CD8-positive, alpha-beta T cell (primary cell): ENCODE measurements at places on chromosomes 4 and X.

GRCh38 chr4:26887143-26887542 is 26.5 kb downstream of the STIM2 start:
- no peak for DNase-seq

GRCh38 chrX:34275699-34276098 is 143.6 kb upstream of the FAM47A start:
- no peak for DNase-seq

DNA sequence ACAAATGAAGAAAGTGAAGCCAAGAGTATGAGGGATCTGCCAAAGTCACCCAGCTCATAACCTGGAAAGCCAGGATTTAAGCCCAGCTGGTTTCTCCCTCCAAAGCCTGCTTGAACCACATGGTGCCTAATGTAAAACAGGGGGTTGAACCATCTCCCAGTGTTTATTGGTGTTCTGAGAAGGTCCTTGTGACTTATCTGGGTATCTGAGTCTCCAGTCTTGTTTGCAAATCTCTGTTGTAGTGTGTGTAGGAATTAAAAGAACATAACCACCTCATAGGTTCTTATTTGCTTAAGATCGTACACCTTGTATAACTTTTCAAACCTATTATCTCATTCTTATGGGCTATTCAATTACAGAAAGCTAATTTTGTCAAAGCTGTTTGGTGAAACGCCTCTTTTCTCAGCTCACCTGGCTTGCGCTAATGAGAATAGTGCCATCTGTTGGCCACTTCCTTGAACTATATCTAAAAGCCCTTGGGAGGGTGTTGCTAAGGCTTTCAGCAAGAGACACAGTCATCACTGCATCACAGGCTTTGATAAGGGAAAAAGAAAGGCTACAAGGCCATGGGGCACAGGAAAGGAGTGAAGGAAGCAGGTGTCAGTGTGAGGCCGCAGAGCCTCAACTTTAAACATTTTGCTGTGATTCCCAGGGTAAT is 34.0 kb downstream of the ETDB start:
- DNase-seq = peak; percentile 40

DNA sequence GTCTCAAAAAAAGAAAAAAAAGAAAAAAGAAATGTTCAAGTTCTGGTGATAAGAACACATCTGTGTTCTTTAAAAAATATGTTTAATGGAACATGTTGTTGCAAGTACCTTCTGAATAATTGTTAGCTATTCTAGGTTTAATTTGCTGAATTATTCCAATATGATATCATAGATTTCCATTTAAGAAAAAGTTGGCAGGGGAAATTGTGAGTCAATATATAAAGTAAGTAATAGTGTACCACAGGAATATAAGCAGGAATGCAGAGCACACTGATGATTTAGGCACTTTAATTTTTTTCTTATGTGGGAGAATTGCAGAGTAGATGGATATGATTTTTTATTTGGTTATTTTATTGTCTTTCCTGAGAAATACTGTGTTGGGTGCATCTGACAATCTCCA is 190.7 kb downstream of the RPA4 start:
- no peak for DNase-seq

- DNase-seq = no peak
Measured at GRCh38 chr4:55363691-55364351, 17.8 kb downstream of the SRD5A3 start.

DNA sequence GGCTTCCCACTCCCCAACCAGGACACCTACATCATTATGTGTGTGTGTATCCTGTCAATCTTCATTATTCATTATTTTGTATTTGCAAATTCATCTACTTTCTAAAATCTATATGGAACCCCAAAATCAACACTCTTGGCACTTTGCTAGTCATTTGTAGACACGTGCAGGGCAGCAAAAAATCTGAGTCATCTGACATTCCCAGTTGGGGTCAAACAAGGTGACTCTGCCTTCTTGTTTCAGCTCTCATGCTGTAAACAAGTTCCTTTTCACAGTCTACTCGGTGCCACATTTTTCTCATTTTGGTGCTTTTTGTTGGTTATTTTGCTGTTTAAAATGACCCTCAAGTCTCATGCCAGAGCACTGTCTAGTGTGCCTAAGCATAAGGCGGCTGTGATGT is 5.9 kb downstream of the MRFAP1L1 start:
- DNase-seq = no peak

DNA sequence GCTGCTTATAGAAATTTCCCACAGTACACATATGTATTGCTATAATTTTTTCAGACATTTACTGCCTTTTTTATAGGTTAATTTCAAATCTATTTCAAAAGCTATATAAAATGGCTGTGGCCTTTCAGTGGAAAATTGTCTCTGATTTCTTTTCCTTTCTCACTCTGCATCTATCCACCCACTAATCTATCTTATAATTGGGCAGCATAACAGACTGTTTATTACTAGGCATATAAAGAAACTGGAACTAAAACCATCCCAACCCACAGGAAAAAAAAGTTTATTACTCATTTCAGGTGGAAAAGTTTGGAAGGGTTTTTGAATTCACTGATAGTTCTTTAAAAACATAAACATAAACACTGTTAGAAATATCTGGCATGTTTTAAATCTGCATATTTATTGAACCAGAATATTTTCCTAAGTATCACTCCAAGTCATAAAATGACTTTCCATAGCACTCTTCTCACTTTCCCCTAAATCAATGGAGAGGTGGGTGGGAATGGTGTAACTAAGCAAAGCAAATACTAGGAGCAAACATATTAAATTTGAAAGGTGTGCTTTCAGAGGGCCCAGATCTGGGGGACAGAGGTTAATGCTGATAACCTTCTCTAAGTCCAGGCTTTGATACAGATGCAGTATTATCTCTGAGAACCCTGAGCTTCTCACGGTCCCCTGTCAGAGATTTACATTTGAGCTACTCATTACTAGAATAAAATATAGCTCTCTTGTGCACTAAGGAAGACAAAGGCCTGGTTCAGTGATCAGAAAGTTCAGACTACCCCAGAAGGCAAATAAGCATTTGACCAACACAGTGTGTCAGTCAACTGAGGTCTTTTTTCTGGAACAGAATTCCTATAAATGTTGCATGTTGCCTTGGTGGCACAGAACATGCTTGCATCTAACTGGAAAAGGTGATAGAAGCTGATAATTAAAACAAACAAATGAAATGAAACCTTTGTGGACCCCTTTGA is 328.3 kb downstream of the UNC5C start:
- no peak for DNase-seq

DNA sequence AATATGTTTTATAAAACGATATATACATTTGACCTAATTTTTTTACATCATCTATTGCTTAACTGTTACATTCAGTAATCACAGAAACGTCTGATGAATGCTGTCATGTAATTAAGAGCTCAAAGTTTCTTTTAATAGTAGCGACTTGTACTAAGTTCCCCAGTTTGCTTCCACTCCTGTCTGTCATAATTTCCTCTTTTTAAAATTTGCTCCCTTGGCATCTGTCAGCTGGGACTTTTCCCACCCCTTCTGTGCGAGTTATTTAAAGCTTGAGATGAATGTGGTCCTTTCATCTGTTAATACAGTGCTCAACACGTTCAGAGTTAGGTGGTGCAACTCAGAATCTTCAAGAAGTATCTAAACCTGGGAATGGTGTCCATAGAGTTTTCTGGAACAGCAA is 1.2 kb downstream of the RAP1GDS1 start:
- DNase-seq = no peak

DNA sequence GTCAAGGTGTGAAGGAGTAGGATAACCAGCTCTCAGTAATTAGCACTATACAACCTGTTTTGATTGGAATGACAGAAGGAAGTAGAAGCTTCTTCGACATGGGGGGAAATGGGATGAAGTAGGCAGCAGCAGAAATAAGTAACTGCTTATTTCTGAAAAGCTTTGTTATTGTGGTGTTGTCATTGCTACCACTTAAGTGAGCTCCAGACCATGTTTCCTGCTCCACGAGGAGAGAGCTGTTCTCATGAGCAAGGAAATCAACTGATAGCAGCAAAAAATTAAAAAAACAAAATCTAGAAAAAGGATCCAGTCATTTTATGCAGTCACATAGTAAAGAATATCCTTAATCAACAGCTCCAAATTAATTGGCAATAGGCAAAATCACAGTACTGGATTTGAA is 106.1 kb upstream of the TLL1 start:
- no peak for DNase-seq

DNA sequence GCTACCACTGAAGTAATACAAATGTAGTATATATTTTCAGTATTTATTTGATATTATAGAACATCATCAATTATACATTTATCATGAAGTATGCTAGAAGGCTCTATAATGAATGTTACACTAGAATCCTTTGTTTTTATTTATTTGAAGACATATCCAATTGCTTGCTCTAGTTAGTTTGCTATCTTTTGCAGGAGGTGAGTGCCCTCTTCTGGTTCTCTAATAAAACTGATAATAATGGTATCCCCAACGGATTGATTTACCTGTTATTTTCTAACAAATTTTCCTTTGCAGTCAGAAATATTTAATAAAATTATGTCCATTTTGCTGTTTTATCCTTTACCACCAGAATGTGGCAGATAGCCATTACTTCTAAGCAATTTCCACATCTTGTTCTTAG is 274.3 kb upstream of the TACR3 start:
- DNase-seq = no peak

DNA sequence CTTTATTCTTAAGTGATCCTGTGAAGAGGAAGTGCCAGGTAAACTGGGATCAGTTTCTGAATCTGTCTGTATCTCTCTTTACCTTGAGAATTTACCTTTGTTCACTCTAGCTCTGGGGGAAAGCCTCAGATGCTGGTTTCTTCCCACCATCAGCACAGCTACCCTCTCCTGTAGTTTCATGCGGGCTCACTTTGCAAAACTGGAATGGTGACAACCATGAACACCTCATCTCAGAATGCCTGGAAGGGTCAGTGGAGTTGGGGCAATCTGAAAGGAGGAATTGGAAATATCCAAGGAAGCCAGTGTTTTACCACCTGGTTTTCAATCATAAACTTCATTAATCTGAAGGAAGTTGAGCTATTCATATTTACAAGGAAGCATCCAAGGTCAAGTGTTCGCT is 30.8 kb upstream of the DCX start:
- DNase-seq = no peak

DNA sequence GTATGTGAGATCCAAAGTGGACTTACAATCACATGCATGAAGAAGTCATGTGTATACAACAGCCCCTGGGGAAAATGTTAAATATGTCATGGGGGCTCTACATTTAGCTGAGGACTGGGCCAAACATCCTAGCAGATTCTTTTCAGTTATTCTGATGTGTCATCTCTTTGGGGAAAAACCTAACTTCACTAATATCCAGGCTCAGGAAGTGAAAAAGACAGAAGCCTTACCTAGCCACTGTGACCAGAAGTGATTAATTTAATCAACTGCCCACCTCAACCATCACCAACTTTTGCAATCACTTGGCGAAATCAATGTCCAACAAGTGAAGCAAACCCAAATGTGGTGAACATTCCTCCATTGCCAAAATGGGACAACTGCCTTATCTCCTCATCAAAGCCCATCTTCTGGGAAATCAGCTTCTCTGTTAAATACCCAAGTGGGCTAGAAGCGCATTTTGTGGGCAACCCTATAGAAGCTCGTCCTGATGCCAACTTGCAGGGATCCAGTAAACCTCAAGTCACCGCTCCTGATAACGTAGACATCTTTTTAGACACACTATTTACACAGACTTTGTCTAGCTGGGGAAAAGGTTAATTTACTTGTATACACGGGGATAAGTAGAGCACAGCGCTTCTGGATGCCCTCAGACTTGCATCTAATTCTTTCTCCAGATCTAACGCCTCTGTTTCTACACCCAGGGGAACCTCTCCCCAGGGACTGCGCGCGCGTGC is 1.4 kb upstream of the HHIP start:
- DNase-seq = no peak

- no peak for DNase-seq
Measured at GRCh38 chrX:66994729-66995128, 355.9 kb upstream of the EDA2R start.

GRCh38 chrX:111182997-111183396 is 87.0 kb downstream of the PAK3 start:
- DNase-seq = no peak

DNA sequence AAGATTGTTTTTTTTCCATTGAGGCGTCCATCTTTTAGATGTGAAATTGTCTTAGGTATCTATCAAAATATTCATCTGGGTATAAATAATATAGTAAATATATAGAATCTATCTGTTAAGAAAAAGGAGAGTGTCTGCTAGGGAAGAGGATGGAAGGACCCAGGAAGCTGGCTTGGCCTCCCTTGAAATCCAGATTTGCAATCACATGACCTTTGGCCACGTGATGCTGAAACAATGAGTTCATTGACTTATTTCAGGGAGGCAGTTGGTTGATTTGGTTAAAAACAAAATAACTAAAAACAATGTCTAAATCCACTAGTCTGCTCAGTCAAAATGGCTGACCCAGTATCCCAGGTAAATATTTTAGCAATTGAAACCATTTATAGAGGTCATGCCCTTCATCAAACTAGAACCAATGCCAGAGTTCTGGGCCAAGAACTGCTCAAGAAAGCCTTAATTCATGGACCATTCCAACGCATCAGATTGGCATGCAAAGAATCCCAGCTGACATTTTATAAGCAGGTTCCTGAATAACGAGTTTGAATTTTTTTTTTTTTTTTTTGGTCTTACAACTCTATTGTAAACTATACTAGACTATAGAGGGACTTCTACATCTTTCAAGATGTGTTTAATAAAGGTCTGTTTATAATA is 172.7 kb downstream of the MID1 start:
- DNase-seq = no peak

- DNase-seq = no peak
Measured at GRCh38 chr4:170651786-170652185, 562.0 kb upstream of the AADAT start.

- DNase-seq = no peak
Measured at GRCh38 chr4:159370286-159370685, 267.4 kb downstream of the RAPGEF2 start.

DNA sequence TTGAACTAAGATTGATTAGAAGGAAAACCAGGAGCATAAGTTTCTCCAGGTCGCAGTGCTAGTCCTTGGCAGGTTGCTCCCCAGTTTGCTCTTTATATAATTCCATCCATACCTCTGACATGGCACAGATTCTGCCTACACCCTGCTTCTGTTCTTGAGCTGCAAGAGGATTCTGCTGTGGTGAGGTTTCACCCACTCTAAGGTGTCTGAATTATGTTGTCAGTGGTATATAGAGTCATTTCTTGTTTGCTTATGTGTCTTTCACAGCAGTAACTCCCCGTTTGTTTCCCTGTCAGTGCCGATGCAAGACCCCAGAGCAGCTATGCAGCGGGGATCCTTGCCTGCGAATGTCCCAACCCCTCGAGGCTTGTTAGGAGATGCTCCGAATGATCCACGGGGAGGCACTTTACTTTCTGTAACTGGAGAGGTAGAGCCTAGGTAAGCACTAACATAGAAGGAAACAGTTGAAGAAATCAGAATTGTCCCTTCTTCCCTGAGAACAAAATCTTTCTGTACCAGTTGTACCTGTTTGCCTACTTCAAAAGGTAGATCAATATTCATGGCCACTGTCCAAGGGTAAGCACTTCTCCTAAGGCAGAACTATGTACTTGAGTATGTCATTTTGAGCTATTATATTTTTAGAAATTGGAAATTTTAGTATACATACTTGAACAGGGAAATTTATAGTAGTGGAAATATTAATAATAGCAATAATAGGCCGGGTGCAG is 11.2 kb downstream of the CSTF2 start:
- DNase-seq = no peak
